ENCODE measurements at places on chromosomes 12 and 14.

DNA sequence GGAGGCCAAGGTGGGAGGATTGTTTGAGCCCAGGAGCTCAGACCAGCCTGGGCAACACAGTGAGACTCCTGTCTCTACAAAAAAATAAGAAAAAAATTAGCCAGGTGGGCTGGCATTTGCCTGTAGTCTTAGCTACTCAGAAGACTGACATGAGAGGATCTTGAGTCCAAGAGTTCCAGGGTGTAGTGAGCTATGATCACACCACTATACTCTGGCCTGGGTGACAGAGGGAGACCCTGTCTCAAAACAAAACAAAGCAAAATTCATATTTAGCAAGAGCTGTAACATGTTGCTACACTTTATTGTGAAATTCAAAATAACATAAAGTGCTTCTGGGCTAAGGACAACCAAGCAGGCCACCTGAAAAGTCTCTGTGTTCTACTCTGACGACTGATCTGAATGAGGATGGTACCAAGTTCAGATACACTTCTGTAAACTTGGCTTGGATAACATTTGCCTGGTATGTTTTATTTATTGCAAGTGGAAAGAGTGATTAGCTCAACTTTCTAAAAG, 11.6 kb upstream of the STRN3 start:
- DNase-seq = no peak

- no peak for DNase-seq
Measured at GRCh38 chr14:37490607-37491006, 104.4 kb downstream of the FOXA1 start.

DNA sequence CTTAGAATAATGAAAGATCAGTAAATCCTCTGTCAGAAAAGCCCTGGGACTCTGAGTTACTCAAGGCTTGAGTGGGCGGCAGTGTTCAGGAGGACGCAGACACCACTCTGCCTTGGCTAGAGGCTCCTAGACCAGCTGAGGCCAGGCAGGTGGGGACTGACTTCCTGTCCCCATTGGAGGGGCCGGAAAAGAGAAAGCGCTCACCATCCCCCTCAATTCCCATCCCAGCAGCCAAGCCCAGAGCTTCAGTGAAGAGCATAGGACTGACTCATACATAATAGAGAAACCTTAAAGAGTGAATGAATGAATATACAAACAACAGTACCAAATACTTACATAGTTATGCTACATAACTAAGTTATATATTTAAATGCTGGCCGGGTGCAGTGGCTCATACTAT, 62.0 kb downstream of the PLEKHG7 start:
- DNase-seq = no peak

DNA sequence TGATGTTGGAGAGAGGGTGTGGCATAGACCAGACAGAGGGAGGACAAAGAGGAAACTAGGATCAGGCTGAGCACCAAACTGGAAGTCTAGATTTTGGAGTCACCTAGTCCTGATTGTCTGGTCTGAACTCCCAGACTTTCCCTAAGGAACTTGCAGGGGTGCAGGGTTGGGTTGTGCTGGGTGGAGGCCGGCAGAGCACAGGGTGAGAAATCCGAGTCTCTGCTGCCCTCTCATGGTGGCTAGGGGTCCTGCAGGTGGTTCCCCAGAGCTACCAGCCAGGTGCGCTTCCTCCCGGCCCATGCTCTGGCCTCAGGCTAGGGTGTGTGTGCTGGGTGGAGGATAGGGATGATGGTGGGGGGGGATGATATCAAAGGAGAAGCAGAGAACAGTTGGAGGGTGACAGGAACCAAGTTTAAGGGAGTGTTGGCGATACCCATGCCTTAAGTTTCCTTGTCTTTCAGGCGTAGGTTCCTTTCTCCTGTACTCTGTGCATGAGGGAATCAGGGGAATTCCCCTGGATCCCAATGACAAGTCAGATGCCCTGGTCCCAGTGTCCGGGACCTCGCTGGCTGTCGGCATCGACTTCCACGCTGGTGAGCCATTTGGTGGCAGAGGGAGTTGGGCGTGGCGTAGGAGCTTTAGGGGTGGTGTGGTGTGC, 33.5 kb upstream of the NXPH4 start:
- DNase-seq = peak; percentile 82

Measured in activated T-cell treated with anti-CD3 and anti-CD28 coated beads, Interleukin-2, amount 50 U/mL, for 72 hours (primary cell).